NCI-H187 (cell line): ENCODE measurements at places on chromosomes 4 and X.

- no peak for DNase-seq
Measured at GRCh38 chr4:163736876-163737275, 242.4 kb downstream of the TMA16 start.

- DNase-seq = no peak
Measured at GRCh38 chr4:56241500-56241899, 145.8 kb downstream of the AASDH start.

- DNase-seq = no peak
Measured at GRCh38 chr4:85763202-85763601, 288.3 kb downstream of the ARHGAP24 start.

- peak; percentile 28 for DNase-seq
Measured at GRCh38 chr4:40621592-40622512, 7.8 kb downstream of the RBM47 start.

GRCh38 chr4:173051232-173051631 is 117.4 kb upstream of the GALNT7 start:
- DNase-seq = no peak

DNA sequence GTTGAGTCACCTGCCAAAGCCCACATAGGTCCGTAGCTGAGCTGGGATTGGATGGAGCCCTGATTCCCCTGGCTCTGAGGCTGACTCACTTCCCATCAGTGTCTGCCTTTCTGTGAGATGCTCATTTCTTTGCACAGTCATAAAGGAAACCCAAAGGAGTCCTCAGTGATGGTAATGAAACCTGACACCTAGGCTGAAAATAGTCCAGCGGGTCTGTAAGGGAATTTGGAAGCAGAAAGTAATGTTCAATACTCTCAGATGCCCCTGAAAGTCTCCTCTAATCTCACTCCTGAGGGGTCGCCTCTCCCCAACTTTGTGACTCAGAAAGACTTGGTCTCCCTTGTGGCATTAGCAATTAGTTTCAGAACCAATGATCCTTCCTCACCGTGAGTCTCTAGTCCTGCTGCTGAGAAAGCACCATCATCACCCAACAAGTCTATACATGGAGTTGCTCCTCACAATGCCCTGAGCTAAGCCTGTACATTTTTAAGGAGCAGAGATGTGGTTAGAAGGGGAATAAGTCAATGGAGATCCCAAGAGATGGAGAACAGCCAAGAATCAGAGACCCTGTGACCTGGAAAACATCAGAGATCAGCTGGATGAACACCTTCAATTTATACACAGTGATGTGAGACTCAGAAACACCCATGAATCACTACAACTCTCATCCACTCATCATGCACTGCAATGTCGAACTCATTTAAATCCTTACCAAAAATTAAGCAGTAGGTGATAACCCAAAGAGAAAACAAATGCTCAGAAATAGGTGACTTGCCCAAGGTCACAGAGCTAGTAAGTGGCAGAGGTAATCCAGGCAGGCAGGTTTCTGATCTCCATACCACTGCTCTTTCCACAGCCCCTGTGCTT is 219.0 kb upstream of the CPEB2 start:
- no peak for DNase-seq

DNA sequence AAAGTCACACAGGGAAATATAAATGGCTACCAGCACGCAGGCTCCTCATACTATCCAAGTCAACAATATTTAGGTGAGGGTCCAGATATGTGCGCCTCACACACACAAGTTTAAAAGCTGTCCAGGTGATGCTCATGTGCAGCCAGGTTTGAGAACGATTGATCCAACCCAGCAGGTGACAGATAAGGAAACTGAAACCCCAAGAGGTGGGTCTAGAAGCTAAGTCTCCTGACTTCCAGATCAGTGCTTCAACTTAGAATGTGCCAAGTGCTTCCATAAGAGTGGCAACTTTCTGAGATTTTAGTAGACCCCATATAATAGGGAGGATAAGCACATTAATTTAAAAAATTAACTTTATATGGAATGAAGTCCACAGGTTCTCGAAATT is 54.4 kb upstream of the NAP1L5 start:
- no peak for DNase-seq

GRCh38 chr4:125681240-125681639 is 366.5 kb downstream of the FAT4 start:
- no peak for DNase-seq

GRCh38 chrX:126886997-126887396 is 67.5 kb downstream of the PRR32 start:
- no peak for DNase-seq

DNA sequence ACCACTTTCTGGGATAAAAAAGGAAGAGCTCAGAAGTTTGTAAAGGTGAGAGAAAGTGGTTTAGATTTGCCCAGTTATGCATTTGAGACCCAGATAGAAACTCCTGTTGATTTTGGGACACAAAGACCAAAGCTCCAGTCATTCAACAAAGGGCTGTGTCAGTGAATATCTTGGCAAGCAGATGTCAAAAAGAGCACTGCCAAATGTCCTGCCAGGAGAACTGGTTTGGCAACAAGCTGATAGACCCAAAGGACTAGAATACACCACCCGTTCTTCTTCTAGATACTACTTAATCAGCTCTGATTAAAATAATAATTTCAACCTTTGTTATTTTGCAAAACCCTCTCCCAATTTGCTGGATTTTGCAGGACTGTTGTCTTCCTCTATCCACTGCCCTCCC is 121.4 kb downstream of the NHS start:
- no peak for DNase-seq

GRCh38 chr4:147078875-147079658 is 133.4 kb upstream of the TTC29 start:
- no peak for DNase-seq

GRCh38 chrX:136967966-136968365 is 65.8 kb downstream of the GPR101 start:
- no peak for DNase-seq

GRCh38 chrX:69093960-69094871 is 71.0 kb downstream of the PJA1 start:
- DNase-seq = no peak

- no peak for DNase-seq
Measured at GRCh38 chr4:73698217-73698616, 42.2 kb upstream of the CXCL8 start.

DNA sequence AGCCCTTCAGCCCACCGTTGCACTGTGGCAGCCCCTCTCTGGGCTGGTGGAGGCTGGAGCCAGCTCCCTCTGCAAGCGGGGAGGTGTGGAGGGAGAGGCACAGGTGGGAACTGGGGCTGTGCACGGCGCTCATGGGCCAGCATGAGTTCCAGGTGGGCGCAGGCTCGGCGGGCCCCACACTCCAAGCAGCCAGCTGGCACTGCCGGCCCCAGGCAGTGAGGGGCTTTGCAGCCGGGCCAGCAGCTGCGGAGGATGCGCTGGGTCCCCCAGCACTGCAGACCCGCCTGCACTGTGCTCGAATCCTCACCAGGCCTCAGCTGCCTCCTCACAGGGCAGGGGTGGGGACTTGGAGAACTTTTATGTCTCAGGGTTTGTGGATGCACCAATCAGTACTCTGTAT is 1354.8 kb upstream of the IGFBP7 start:
- no peak for DNase-seq

- no peak for DNase-seq
Measured at GRCh38 chr4:1948892-1949436, 59.8 kb downstream of the NELFA start.

DNA sequence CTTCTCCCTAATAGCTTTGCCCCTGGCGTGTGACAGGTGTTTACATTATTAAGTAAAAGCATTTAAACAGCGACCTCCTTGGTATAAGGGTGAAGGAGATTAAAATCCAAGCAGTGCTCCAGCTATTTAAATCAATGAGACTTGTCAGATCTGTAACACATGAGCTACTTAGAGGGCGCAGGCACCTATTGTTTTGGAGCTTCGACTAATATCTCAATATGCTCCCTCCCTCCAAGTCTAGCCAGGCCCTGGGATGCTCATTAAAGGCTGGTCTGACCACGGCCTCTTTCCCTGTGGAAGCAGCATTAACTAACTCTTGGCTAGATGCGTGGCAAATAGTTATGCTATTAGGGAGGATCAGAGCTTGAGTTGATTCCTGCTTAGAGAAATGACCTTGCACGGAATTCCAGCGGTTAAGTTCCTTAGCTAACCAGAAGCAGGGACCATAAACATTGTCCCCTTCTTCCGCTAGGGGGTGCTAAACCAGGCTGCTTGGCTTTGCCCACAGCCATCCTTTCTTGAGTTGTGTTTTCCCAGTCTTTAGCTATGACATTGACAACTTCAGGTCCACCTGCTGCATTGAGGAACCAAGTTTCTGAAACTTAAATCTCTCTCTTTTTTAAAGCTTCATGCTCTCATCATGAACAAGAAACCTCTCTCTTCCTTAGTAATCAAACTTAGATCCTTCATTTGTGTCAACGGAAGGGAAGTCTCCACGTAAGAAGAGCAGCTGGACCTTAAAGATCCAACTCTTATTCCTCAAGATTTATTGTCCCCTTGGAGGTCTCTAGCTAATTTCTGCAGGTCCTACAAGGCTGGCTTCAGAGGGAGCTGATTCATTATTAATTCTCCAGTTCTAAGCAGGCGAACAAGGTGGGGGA is 80.7 kb upstream of the IGFBP7 start:
- no peak for DNase-seq

GRCh38 chr4:56410247-56411062 is 23.2 kb upstream of the AASDH start:
- no peak for DNase-seq

- DNase-seq = no peak
Measured at GRCh38 chr4:74653331-74654229, 140.7 kb downstream of the BTC start.

DNA sequence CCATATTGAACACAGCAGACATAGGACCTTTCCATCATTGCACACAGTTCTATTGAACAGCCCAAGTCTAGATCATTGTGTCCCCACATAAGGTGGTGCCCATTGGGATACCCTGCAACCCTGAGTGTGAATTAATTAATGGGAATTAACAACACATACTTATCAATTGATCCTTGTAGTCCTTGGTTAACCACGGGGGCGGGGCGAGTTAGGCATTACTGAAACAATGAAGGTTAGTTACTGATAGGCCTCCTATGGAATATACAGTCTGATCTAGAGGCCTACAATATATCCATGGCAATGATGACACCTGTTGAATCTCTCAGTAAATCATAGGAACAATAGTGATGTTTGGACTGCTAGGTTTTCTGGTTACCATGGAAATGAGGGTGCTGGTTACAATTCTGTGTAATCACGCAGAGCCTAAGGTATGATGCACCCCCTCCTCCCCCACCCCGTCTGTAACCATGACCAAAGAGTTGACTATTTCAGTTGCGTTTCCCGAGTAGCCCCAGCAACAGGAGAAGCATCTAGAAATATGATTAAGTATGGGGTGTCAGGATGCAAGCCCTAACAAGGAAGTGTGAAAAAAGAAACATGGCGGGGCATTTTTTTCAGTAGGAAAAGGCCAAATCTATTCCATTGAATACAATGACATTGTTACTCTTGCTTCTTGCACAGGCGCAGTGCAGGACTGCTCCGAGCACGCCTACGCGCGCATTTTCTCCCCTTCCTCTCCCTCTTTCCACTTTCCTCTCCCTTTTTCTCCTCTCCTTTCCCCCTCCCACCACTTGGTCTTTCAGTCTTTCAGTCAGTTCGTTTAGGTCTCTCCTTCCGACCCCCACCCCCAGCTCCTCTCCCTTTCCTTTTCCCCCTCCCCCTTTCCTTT is 677 bp upstream of the NONO start:
- peak; percentile 98 for DNase-seq

DNA sequence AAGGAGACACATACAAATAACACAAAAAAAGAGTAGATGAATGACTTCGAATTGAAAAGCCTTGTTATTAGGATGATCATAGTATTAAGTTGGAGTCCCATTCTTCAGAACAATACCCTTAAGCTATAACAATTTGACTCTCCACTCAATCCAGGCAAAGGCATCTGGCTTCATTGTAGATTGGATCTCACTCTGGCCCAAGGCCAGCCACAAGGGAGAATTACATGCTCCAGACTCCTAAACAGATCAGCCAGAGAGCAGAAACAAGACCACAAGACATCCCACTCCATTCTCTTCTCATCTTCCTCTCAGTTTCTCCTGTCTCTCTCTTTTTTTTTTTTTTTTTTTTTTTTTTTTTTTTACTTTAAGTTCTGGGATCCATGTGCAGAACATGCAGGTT is 213.9 kb downstream of the DHX15 start:
- no peak for DNase-seq

- peak; percentile 63 for DNase-seq
Measured at GRCh38 chrX:153351981-153352380, 18.0 kb downstream of the ZNF275 start.

- no peak for DNase-seq
Measured at GRCh38 chr4:55409468-55410171, 13.9 kb downstream of the TMEM165 start.

GRCh38 chr4:189525304-189525703 is 415.4 kb upstream of the FRG1 start:
- DNase-seq = no peak

DNA sequence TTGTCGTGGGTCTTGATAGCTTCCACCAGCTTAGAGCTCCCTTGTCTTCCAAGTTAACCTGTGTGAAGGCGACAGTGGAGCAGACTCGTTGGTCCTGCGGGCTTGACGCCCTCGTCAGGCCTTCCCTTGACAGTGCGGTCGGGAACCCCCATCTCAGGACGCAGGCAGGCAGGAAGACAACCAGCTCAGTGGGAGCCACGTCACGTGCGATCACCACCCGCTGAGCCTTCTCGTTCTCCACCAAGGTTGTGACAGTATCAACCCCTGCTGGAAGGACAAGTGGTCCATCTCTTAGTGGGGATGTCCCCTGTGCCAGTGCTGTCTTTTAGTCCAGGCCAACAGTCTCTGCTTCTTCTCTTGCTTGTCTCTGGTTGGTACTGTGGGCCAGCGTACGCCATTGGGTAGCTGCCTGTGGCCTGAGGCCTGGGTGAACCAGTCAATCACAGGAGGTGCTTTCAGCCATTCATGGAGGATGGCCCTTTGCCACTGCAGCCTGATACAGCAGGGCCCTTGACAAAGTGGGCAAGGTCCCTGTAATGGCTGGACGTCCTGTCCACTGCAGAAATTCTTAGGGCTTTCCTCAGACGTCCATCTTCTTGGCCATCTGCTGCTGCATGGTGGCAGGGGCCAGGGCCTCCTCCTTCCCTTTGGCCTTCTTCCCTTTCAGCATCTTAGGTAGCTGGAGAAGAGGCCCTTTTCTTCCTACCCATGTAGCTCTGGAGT is 31.4 kb downstream of the RGS12 start:
- DNase-seq = no peak

GRCh38 chrX:129360175-129360574 is 163.1 kb downstream of the SMARCA1 start:
- DNase-seq = peak; percentile 0

GRCh38 chrX:148380650-148381561 is 119.5 kb upstream of the AFF2 start:
- DNase-seq = no peak

DNA sequence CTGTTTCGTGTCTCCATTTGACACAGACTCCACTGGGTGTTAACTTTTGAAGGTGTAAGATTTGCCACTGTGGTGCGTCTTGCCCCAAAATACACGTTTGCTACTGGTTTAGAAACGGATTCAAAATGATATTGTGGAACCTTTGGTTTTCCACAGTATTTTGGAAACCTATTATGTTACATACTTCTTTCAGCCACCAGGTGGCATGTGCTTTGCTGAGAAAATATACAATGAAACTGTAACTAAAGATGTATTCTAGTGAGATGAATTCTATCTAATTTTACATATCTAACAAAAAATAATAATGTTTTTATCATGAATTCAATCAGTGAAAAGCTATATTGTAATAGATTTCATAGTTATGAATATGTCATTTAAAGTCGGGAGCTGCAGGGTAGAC is 28.4 kb upstream of the SLITRK4 start:
- DNase-seq = no peak
